ENCODE measurements at places on chromosomes 12 and 14.
A peak's percentile ranks its signal among the peaks of the same experiment; 100 is the strongest.

- no peak for DNase-seq
These were observed 6.6 kb upstream of the KLRD1 start for GRCh38 chr12:10301103-10301502.

DNA sequence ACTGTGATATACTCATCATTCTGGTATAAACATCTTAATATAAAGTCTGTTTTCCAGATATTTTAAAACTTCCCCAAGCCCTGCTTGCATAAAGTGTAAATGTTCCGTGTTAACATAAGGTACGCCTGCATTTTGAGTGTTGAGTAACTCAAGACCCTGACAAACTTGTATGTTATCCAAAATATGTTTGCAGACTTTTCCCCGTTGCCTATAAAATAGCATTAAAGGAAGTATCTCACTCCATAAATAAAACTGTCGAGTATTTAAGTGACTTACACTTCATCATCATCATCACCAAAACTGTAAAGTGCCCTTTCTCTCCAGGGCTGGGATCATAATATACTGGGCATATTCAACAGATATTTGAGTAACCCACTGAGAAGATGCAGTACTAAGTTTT, 64.6 kb upstream of the TSPAN8 start:
- no peak for DNase-seq

- DNase-seq = no peak
These were observed 47.1 kb downstream of the ARF6 start for GRCh38 chr14:49939884-49940510.

GRCh38 chr14:29528889-29529288, 398.8 kb downstream of the PRKD1 start:
- no peak for DNase-seq

DNA sequence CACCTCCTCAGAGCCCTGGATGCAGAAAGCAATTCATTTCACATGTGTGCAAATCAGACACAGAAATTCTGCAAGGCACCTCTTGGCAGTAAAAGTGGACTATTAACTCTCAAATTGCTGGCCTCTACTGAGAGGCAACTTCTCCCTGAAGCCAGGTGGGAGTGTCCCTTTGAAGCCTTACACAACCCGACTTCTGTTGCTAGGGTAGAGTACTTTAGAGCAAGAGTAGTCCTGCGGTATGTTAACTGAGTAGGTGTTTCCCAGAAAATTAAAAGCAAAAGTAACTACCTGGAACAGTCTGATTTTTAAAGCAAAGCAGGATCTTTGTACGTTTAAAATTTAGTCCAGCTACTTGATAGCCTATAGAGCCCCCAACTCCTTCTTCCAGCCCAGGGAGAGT, 483.4 kb downstream of the DIO2 start:
- DNase-seq = no peak

GRCh38 chr14:68569970-68570409, 222.9 kb downstream of the ZFP36L1 start:
- DNase-seq = no peak

GRCh38 chr14:24197056-24197450, 1.8 kb upstream of the TM9SF1 start:
- DNase-seq = no peak

DNA sequence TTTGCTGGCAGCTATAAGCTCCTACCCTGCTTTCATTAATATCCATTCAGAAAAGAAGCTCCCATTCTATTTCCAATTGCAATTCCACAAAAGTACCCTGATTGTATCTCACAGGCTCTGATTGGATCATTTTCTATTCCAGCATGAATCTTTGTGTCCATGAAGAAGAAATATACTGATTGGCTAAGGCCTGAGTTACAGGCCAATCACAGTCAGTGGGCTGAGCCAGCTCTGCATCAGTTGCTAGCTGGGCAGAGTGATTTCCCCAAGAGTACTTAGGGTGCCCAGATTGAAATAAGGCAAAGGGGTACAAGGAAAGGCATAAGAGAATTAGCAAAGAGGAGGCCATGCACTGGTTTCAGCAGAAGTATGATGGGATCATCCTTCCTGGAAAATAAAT, 14.4 kb downstream of the ART4 start:
- DNase-seq = no peak

DNA sequence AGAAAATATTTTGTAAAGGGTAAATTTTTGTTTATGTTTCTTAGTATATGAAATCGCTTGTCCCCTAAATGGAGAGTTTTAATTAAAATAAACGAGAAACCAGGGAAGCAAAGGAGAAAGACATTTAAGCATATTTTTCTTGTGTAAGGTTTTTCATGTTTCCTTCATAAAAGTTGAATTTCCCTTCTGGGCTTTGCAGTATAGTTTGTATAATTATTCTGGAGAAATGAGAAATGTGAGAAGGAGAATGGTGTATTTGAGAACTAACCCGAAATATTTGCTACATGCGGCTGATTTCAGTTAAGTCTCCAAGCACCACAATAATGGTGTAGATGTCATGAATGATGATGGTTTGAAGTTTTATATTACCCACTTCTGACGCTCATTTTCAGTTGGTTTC, 307.7 kb upstream of the SEL1L start:
- DNase-seq = no peak

- DNase-seq = no peak
These were observed 95.6 kb downstream of the TMEM30B start for GRCh38 chr14:61185534-61185933.

GRCh38 chr14:20551606-20552005, 9.2 kb downstream of the RNASE9 start:
- no peak for DNase-seq

DNA sequence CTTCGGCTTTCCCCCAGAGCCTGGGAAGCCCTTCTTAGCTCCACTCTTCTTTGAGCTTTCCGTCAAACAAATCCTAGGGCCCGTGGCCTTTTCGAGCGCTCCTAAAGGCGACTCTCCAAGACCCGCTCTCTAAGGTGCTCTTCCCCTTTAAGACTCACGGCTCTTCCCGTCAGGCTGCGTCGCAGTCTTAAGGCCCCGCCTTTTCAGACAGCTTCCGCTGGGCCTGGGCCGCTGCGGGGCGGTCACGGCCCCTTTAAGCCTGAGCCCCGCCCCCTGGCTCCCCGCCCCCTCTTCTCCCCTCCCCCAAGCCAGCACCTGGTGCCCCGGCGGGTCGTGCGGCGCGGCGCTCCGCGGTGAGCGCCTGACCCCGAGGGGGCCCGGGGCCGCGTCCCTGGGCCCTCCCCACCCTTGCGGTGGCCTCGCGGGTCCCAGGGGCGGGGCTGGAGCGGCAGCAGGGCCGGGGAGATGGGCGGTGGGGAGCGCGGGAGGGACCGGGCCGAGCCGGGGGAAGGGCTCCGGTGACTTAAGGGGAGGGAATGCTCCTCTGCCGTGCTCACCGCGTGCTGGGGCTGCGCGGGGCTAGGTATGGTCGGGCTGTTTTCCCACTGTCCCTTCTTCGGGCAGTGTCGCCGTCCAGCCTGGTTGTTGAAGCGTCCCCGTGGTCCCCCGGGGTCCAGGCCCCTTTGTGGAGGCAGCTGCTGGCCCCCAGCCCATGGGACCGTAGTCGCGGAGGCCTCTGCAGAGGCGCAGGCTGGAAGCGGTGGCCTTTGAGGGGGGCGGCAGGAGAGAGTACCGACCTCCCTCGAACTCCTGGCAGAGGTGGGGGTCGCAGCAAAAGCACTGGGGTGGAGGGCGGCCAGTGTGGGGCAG, at the start of gene PEX5:
PEX5 (plus strand) TSS at position 289 of the 870 bp plus-strand sequence. CDS start 692 bp downstream, outside the sequence.
- DNase-seq = peak; percentile 64

DNA sequence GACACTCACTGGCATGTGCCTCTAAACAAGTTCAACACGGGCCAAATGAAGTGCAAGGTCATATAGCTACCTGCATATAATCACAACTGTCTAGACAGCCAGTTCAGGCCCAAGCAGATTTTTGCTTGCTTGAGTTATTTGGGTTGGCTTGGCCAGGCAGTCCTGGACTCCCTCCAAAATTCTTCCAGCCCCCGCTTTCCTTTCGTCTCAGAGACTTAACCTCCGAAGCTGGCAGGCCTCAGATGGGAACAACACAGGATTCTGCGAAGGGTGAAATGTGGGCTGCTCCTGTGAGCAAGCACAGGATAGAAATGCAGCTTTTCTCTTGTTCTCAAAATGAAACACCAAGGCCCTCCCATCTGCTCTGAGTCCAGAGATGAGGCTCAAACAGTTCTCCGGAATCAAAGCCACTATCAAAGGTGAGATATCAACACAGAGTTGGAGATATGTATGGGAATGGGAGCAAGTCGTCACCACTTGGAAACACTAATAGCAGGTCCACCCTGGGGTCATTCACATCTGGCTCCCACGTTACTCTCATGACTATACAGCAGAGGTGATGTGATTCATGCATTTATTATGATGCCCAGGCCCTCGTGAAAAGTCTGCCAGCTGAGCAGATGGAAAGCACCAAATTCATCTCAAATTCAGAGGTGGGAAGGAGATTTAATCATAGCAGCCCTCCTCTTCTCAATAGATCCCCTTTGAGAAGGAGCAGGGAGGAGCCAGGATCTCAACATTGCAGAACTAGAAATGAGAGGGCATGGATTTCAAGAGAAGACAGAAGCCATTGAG, 389.8 kb downstream of the NUAK1 start:
- DNase-seq = no peak

DNA sequence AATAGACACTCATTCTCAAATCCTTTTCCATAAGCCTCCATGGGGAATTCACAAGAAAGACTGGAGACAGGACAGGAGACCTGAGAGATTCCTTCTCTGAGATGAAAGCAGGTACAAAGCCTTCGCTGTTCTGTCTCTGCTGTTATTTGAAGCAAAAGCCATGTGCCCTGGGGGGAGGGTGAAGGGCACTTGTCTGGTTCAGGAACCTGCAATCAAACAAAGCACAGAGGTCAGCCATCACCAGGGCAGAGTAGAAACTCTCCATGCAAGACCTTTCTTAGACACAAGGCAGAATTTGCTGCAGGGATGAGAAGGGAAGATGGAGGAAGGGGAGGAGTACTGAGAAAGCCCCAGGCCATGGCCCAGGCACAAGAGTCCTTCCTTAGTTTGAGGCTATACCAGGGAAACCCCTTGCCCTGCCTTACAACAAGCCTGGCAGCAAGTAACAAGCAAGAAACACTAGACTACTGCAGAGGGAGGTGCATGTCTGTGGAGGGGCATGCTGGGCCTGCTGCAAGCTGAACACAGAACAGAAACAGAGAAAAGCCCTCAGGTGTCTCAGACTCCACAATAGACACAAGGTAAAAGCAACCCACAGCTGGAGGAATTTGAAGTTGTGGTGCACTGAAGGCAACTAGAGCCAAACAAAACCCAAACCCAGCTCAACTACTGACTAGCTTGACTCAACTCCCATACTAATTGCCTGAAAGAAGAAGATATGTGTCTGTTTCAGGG, 7.8 kb upstream of the ART4 start:
- no peak for DNase-seq

- DNase-seq = no peak
These were observed 77.5 kb downstream of the BMP4 start for GRCh38 chr14:53879022-53879686.

DNA sequence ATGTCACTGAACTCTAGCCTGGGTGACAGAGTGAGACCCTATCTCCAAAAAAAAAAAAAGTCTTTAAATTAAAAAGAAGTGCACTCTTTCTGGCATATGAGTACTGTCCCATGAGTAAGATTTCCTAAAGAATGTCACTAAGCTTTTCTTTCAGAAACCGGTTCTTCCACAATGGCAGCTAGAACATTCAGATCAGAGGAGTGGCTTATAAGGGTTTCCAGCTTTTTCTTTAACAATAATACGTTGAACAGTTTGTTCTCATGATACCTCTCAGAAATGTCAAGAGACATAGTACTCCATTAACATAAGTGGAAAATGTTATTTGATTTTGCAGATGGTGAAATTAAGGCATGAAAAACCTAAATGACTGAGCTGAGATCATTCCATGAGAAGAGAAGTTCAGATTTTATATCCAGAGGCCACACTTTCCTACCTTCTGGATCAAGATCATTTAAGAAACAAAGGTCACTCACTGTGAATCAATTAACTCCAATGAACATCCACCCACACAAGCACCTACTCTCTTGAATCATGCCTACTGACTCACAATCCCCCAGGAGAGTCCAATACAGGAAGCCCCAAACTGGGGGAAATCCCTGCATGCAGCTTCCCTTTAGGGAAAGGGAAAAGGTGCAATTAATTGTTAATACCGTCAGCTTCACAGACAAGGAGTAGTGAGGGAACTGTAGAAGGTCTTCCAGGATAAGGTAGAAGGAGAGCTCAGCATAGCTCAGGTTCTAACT, 86.9 kb downstream of the SPTSSA start:
- no peak for DNase-seq

DNA sequence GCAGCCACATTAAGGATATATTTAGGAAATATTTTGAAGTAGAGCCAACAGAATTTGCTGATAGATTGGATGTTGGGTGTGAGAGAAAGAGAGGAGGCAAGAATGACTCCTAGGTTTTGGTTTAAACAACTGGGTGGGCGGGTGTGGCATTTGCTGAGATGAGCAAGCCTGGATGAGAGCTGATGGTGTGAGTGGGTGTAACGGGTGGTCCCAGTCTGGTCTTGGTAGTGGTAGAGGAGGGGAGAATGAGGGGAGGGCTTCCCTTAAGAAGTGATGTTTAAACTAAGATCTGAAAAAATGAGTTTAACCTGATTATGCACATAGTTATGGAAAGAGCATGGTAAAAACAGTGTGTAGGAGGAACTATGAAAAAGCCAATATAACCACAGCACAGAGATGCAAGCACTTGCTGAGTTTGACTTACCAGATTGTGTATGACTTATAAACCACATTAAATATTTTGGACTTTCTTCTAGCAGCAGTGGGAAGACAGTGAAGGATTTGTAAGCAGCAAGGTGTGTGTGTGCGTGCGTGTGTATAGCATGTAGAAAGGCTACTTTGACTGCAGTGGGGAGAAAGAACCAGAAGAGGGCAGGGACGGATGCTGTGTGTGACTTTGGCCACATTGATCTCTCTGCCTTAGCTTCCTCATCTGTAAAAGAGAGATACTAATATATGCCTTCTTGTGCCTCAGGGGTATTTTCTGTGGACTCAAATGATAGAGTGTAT, 139.7 kb downstream of the PRIMA1 start:
- no peak for DNase-seq

DNA sequence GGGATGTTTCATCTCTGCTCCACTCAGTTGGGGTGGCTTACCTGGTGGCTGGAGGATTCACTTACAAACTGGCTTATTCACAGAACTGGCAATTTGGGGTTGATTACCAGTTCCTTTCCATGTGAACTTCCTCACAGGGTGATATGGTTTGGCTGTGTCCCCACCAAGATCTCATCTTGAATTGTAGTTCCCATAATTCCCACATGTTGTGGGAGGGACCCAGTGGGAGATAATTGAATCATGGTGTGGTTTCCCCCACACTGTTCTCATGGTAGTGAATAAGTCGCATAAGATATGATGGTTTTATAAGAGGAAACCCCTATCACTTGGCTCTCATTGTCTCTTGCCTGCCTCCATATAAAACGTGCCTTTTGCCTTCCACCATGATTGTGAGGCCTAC, 26.9 kb upstream of the IGF1 start:
- DNase-seq = no peak

- no peak for DNase-seq
These were observed 188.9 kb downstream of the NPAS3 start for GRCh38 chr14:33127531-33127930.

All from stimulated activated CD4-positive, alpha-beta T cell treated with anti-CD3 and anti-CD28 coated beads, Interleukin-1b, Interleukin-23, amount 100 ng/mL, for 1 hour (primary cell).